ENCODE measurements at places on chromosomes 5 and 9.

GRCh38 chr5:110536120-110537115, 190.1 kb downstream of the TMEM232 start:
- DNase-seq: no peak

GRCh38 chr5:35171991-35172390, 58.3 kb downstream of the PRLR start:
- no peak for DNase-seq

- no peak for DNase-seq
Measured at GRCh38 chr9:108575276-108575675, 280.5 kb downstream of the ACTL7B start.

DNA sequence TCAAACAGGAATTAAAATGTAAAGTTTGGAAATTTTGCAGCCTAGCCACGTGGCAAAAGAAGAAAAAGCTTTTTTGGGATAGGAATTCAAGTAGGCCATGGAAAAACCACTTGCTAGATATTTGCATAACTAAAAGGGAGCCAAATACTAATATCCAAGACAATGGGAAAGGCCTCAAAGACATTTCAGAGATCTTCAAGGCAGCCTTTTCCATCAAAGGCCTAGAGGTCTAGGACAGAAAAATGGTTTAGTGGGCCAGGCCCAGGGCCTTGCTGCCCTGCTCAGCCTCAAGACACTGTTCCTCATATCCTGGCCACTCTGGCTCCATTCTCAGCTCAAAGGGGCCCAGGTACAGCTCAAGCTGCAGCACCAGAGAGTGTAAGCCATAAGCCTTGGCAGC, 265.9 kb upstream of the RPS23 start:
- no peak for DNase-seq

- no peak for DNase-seq
Measured at GRCh38 chr5:164617290-164617689, 1111.9 kb downstream of the MAT2B start.

DNA sequence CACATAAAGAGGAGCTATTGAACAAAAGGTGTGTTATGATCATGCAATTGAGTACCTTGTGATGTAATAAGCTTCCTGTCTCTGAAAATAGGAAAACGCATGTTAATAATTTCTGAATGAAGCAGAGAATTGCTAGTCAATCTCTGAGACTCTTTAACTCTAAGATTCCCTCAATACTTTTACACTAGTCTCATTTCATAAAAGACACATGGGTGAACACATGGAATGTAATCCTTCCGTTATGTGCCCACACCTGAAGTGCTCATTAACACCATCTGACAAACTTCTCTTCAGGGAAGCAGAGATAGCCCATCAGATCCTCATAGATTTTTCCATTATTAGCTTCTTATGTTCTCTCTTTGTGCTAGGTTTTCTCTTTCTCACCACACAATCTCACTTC, 182.4 kb downstream of the TLR4 start:
- DNase-seq: no peak

DNA sequence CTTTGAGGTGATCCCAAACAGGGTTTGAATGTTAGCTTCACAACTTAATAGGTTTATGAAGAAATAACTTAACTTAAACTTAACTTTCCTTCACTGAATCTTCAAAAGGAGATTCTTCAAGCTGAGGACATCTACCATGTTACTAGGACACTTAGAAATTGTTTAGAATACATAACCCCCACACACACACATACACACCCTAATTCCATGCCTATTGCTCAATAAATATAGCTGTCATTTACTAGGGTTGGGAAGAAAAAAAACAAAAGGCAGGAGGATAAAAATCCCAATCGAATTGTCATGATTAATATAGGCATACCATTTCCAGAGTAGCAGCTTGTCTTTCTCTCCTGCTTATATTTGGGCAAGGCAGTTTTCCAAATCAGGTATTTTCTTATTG, 68.3 kb downstream of the ALDH1A1 start:
- DNase-seq: no peak

DNA sequence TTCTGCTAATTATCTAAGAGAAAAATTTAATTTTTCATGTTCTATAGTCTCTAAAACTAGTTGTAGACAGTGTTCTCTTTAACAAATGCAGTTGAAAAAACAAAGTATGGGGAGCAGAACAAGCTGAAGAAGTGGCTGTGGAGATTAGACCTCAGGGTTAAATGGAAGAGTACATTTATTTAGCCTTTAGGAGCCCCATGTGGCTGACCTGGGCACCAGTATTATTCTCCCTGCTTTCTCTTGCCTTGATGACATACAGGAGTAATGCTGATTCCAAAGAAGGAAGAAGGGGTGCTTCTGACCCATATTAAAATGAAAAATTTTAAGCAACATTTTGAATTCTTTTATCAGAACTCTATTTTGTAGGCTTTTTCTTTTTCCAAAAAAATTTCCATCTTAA, 312.3 kb upstream of the RIOK2 start:
- no peak for DNase-seq

DNA sequence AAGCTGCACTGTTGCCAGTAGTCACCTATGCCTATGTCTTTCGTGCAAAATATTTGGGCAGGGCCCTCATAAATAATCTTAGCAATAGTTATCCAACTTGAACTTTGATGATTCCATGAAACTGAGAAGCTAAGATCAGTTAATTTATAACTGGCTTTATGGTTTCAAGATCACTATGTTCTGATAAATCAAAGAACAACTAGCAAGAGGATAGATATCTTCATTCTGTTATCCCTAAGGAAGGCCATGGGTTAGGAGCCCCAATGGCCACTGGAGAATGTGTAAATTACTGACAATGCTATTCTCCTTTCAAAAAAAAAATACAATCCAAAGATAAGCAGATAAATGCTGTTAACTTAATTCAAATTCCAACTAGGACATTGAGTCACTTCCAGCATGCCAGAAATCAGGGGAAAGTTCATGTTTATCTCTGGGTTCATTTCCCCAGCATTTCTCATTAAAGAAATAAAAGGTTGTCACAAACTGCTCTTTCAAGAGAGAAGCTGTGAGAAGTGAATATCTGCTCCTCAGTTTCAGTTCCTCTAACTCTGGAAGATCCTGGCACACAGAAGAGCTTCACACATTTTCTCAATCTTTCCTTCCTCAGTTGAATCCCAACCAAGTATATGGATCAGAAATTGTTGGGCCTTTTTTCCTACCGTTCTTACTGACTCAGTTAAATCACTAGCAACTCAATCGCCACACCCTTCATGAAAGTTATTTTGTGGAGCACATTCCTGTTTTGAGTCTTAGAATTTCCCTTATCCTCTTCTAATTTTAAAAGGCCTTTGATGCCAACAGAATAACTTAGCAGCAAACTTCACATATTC, 59.6 kb upstream of the SLC1A1 start:
- DNase-seq: no peak

DNA sequence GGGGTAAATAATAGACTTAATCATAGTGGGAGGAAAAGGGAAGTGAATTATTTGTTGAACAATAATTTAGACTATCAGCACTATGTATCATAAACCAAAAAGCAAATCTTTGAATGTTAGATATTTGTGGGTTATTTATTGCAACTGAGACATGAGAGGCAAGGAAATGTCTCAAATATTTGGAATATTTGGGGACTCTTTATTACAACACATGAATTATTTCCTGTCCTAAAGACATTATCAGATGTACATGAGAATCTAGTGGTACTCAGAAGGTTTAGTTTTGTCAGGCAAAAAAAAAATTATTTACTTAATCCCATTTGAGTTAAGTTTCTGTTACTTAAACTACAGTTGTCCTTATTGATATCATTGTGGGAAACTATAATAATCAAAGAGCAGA, 91.1 kb downstream of the TLR4 start:
- DNase-seq: no peak

DNA sequence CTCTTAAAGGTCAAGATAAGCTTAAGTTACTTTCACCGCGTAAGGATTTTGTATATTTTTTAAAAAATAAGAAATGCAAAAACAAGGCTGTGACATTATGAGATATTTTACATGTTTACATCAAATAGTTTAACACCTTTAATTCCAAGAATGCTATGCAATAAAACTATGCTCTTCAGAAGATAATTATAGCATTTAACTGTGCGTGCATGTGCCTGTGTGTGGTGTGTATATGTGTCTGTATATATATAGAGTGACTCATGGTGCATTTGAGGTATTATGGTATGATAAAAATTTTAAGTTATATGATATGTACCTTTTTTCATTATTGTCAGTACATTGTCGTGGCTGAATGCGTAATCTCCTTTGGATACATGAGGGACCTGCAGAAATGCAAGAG, 539.3 kb downstream of the PDE4D start:
- DNase-seq: no peak

- DNase-seq: no peak
Measured at GRCh38 chr5:119016125-119016774, 27.9 kb upstream of the DTWD2 start.

GRCh38 chr9:137506274-137506673, 43.9 kb downstream of the PNPLA7 start:
- no peak for DNase-seq

DNA sequence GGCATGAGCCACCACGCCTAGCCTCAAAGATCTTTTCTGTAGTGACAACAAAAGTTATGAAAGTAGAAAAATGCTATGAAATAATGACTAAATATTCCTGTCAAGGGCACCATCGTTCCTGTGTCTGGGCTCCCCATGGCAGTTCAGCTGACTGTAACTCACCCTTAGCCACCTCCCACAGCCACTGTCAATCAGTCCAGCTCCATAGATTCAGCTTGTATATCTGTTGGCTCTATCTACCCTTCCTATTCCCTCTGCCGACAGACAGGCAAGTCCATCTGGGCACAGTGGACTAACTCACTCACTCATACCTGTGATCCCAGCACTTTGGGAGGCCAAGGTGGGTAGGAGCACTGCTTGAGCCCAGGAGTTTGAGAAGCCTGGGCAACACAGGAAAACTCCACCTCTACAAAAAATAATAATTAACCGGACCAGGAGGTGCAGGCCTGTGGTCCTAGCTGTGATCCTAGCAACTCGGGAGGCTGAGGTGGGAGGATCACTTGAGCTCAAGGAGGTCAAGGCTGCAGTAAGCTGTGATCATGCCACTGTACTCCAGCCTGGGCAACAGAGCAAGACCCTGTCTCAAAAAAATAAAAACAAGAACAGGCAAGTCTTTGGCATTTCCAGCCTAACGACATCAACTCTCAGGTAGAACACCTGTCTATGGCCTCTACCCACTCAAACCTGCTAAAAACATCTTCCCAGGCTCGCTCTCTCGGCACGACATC, 6.2 kb downstream of the CAMSAP1 start:
- no peak for DNase-seq

DNA sequence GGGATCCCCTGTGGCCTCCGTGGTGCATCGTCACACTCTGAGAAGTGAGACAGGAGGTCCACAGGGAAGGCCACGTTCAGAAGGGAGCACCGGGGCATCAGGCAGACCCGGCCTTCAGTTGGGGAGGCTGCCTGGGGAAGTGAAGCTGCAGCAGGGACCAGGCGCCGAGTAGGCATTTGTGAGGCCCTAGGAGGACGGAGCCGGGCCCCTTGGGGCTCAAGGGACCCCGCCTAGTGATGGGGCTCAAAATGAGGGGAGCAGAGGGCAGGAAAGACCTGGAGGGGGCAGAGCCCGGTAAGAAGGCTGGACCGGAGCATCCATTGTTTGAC, 85.4 kb upstream of the FAM120A start:
- no peak for DNase-seq

GRCh38 chr5:68748101-68748500, 345.7 kb upstream of the SLC30A5 start:
- no peak for DNase-seq

- peak; percentile 31 for DNase-seq
Measured at GRCh38 chr5:117454716-117455212, 880.1 kb upstream of the SEMA6A start.

DNA sequence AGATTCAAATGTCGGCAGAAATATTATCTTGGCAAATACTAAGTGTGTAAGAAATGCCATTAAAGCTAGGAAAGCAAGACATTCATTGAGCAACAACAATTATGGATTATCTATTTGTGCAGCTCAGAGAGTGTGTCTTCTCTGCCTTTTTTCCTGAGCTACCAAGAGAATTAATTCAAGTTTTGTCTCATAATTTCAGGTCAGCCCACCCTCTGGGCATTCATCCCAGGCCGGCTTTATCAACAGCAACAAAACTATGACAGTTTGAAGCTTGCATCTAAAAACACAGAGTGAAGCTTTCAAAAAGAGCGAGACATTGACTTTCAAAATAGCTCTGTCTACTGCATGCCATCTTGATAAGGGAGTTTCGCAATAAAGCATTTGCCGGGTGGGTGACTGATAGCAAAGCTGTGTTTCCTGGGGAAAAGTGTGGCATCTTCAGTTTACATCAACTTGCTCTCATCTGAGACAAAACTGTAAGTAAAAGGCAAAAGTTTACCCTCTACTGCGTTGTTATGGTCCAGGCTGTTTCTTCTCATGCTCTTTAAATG, 182.4 kb downstream of the IRX1 start:
- DNase-seq: no peak

GRCh38 chr9:136629879-136630661, 32.6 kb upstream of the EGFL7 start:
- no peak for DNase-seq

DNA sequence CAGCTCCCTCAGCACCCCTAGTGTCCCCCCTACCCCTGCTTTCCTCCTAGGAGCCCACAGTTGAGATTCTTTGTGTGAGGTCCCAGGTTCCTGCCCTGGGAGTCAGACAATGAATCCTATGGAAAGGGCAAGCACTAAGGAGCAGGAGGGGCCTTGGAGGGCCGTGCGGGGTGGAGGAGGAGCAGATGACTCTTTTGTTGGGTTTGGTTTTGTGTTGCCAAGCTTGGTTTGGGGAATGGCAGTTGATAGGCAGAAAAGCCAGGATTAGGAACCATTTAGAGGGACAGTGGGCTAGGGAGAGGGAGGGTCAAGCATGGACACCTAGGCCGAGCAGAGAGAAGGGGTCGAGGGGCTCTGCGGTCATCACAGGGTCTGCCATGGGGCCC, 61.6 kb upstream of the SPTLC1 start:
- DNase-seq: no peak

GRCh38 chr9:124263800-124264426, 6.2 kb downstream of the NEK6 start:
- DNase-seq: no peak

GRCh38 chr9:108668938-108669335, 186.8 kb downstream of the ACTL7B start:
- no peak for DNase-seq

- no peak for DNase-seq
Measured at GRCh38 chr5:167001246-167001645, 1290.2 kb upstream of the WWC1 start.

GRCh38 chr9:35746583-35746982, 2.4 kb downstream of the GBA2 start:
- DNase-seq: no peak

GRCh38 chr9:135156525-135157510, 69.3 kb downstream of the OLFM1 start:
- DNase-seq: no peak

DNA sequence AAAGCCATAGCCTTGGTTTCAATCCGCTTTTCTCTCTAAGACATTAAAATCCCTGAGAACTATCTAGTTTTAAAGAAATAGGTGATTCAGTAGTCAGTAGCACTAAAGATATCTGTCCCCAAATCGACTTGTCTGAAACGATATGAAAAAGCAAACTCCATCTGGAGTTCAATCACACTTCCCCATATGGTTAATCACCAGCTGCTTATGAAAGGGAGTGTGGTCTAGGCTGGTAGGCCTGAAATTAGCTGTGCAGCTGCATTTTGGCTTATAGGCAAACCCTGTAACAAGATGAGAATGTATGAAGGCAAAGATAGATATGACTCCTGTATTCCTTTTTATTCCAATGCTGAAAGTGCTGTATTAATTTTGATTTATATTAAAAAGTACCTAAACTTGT, 65.9 kb downstream of the DMRTA1 start:
- DNase-seq: no peak
